Cardiac fibroblast (primary cell): ENCODE measurements at places on chromosomes 1 and 21.

DNA sequence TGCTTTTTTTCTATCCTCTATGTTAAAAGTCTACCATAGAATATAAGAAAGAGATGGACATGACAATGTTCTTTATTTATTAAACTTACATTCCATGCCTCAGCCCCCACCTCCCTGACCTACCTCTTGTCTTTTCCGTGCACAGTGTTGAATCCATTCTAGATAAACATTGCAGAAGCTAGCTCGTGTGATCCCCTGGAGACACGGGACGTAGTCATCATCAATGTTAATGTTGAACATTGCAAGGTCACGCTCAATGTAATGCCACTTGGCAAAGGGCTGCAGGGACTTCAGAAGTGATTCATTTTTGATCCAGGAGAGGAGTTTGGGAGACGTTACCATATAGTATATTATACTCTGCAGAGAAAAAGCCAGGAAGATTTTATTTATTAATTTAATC is 66.4 kb downstream of the NTPCR start:
- peak; percentile 17 for DNase-seq

DNA sequence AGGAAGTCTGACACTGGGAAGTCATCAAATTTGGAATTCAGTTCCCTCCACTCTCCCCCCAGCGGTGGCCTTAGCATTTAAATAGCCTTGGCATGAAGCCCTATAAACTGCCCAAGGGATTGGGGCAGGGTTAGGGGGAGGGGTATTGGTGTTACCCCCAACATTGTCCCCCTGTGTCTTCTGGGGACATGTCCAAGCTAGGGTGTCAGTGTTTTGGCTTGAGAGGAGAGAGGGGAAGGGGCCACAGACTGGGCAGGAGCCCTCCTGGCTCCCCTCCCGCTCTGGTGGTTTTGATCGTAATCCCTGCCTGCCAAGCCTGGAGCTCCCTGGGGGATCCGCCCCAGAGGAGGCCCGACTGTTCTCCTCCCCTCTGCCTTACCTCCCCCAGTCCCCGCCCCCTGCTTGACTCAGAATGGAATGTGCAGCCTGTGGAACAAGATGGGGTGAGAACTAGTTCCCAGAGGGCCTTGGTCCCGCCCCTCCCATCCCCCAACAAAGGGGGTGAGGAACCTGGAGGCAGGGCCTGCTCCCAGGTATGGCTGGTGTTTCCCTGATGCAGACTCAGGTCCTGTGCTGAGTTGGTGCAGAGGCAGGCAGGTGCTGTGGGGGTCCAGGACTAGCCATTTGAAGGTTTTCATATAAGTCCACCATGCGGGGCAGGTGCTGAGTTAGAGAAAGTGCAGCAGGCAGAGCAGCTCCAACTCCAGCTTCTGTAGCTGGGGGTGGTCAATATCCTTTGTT is 7.4 kb downstream of the SOX13 start:
- peak; percentile 95 for DNase-seq

GRCh38 chr1:224579526-224579925 is 36.6 kb upstream of the CNIH3 start:
- peak; percentile 38 for DNase-seq

DNA sequence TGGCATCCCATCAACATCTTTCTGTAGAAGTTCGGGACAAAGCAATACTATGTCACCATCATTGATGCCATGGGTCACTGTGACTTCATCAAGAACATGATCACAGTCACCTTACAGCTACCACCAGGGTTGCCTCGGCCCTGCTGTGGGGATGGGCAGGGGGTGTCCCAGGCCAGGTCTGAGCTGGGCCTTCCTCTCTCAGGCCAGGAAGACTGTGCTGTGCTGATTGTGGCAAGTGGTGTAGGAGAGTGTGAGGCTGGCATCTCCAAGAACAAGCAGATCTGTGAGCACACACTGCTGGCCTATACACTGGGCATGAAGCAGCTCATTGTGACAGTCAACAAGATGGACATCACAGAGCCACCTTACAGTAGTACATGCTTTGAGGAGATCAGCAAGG is 20.9 kb upstream of the RPL11 start:
- no peak for DNase-seq

DNA sequence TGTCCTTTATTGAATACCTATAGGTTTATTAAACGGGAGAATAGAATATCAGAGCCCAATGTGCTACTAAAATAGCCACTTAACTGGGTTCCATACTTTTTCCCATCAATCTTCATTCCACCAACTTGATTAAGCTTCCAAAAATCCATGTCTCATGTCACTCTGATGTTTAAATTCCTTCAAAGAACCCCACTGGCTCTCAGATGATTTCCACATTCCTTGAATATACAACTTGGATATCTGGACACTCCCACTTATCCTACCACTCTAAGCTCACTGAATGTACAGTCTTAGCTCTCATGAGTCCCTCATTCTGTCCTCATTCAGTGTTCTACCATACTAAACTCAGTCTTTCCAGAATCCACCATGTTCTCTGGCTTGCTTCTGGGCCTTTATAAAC is 21.1 kb downstream of the COL11A1 start:
- no peak for DNase-seq

- no peak for DNase-seq
These were observed 1.9 kb downstream of the NTRK1 start for GRCh38 chr1:156862584-156862983.

DNA sequence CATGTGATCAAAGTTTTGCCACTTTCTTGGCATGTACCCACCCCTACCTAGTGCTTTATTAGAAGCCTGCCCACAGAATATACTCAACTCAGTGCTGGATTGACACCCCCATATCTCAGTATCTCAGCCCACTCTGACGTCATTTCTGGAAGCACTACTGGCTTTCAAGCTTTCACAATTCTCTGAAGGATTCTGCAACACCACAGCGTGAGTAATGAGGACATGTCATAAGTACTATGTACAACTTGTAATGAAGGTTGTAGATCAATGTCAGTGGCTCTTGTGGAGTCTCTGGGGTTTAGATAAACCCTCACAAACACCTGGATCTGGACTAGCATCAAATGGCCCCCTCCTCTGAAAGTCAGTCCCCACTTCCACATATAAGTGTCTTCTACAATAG is 57.2 kb downstream of the TNFSF4 start:
- peak; percentile 98 for DNase-seq

GRCh38 chr1:164637461-164638375 is 78.7 kb downstream of the PBX1 start:
- peak; percentile 90 for DNase-seq

DNA sequence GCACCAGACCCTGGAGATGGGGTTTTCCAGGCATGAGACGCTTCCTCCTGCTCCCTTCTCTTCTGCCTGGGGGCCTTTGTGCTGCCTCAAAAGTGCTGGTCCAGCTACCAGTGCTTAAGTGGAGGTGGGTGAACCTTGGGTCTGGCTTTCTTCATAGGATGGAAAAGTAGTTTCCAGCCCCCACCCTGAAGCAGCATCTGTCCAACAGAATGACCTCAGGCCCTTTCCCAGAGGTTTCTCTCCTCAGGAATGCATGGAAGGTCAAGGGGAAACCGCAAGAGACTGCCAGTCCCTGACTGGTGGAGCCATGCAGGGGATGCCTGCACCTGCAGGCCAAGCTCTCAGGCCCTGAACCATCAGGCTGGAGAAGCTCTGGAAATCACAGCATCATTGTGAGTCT is 63.8 kb downstream of the HMGB4 start:
- DNase-seq: no peak

GRCh38 chr1:160366731-160367515 is at the start of gene NHLH1:
NHLH1 (plus strand) TSS chr1:160367071; CDS start chr1:160370732, 3,661 bp downstream.
- no peak for DNase-seq

DNA sequence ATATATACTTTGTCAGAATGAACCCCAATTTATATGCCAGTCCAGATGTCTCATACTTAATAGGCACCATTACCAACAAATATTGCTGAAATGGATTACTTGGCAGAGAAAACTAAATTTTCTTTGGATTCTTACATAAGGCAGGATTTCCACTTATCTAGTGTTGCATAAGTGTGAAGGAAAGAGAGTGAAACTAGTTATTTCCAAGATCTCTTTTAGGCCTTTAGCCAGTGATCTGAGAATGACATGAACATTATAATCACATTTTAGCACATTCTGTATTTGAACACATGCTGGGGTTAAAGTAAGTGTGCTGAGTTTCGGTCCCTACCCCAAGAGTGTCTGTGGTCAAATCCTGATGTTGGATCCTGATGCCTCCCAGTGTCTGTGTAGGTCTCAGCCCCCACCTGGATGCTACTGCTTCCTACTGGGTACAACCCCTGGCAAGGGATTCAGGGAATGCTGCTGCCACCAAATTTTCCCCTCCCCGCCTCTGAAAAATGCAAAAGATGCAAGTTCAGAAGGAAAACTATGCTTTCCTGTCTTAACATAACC is 11.2 kb downstream of the DDAH1 start:
- peak; percentile 51 for DNase-seq

- no peak for DNase-seq
These were observed 125.7 kb downstream of the IGSF21 start for GRCh38 chr1:18233176-18233864.

- DNase-seq: no peak
These were observed 211.3 kb downstream of the BARHL2 start for GRCh38 chr1:90505806-90506205.

DNA sequence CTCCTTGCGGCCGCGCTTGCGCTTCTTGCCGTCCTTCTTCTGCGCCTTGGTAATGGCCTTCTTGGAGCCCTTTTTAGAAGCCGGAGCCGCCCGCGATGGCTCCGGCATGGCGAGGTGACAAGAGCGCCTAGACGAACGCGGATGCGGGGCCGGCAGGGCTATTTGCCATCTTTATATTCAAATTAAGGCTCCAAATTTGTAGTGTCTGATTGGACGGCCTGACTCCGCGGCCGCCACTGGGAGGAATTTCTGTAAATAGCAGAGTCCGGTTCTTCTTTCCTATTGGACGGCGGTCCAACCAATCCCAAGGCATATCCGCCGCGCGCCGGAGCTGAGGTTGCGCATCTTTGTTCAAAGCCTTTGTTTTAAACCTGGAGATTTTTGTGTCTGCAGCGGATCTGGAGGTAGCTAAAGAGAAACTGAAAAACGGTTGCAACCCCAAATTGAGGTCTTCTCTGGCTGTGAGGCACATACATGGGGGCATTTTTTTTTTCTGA is 22.6 kb upstream of the RNF187 start:
- peak; percentile 80 for DNase-seq

DNA sequence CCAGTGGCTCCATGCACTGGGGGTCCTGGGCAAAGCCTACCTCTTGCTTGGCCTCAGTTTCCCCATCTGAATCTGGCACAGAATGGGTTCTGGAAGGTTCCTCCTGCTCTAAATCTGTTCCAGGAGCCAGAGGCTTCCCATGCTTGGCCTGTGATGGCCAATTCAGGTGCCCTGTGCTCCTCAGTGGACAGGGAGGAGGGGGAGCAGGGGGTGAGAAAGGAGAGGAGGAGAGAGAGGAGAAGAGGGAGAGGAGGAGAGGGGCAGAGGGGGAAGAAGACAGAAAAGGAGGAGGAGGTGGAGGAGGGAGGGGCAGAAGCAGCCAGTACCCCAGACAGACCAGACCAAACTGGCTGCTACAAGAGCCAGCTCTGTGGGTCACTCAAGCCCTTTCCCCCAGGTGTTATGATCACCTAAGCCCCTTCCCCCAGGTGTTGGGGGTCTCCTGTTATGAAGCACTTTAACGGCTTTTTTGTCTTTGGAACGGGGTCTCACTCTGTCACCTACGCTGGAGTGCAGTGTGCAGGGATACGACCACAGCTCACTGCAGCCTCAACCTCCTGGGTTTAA is 43.7 kb downstream of the TRIM11 start:
- DNase-seq: no peak

DNA sequence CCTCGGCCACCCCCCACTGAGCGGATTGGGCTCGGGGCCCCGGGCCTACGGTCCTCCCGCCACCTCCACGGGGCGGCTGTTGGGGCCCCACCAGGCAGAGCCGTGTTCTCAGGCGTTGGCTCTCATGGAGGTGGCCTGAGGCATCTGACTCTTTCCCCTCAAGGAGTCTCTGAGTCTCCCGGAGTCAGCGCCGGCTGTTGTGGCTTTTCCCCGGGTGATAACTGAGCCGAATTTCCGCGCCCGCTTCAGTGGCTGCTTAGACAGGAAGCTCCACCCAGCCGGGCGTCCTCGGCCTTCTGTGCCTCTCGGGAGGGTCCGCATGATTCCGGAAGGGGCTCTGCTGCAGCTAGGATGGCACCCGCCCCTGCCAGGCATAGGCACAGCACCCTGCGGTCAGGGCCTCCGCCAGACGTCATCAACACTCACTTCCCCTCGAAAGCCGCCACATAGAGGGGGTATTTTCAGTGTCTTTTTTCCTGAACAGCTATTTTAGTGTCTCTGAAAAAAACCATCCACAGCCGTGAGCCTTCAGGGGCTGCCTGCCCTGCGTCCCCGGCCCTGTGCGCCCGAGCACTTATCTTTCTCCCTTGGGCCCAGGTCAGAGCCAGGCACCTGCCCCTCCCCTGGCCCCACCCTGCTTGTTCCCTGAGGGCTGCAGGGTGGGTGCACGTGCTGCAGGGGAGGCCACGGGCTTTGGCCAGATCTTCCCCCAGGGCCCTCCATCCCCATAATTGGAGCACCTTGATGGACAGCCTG is 72.9 kb downstream of the SKI start:
- peak; percentile 82 for DNase-seq

DNA sequence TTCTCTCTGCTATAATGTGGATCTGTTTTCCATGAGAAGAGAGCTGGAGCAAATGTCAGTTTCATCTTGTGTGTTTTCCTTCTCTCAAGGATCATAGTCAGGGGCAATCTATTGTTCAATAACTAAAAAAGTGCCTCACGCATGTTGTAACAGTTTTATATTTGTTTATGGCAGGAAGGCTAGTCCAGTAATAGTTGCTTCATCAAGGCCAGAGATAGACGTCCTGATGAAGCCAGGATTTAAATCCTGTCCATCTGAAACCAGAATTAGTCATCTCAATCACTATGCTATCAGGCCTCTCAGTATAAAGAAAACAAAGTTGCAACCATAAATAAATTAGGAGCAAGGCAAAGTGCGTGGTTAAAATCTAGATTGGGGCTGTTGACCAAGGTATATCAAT is 30.2 kb upstream of the DUSP10 start:
- DNase-seq: peak; percentile 21

GRCh38 chr21:24897883-24898282 is 709.4 kb downstream of the MRPL39 start:
- DNase-seq: no peak

- DNase-seq: peak; percentile 68
These were observed 1041.3 kb upstream of the ADGRL4 start for GRCh38 chr1:80047791-80048190.

DNA sequence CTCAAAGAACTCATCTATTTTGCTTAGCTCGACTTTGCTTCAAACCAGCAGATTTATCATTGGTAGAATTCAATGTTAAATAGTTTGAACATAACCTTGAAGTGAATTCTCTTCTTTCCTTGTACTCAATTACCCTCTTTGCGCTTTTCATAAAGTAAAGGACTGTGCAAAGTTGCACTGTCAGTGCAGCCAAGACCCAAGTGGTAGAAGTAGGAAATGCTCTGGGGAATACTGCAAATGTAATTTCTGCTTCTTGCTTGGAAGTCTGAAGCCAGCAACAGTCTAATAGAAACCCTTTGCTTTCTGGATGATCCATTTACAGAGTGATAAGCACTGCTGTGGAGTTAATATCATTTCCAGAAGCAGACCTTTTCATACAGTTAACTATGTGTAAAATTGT is 936.7 kb upstream of the TMPRSS15 start:
- no peak for DNase-seq

DNA sequence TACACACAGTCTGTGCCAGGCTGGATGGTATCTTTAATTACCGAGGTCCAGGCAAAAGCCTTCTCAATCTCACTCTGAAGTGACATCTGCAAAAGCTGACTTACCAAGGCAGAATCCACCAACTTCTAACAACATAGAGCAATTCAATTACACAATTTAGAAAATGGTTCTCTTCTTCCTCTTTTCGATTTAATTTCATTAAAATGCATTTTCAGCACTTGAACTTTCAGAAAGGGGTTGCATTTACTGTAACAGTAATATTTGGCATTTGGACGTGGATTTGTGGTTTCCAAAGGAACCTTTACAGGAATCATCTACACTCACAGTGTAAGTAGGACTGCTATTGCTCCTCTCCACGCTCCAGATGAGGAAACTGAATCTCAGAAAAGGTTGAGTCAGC is 53.3 kb downstream of the ERO1B start:
- no peak for DNase-seq
